NCI-H526 treated with DMSO at 0.1 percent for 48 hours (cell line): ENCODE measurements at places on chromosomes 1 and 21.
A peak's percentile ranks its signal among the peaks of the same experiment; 100 is the strongest.

- no peak for DNase-seq
Observed at GRCh38 chr1:228358039-228358763, 48.4 kb downstream of the TRIM11 start.

- no peak for DNase-seq
Observed at GRCh38 chr1:236844499-236845271, 49.6 kb downstream of the MTR start.

GRCh38 chr1:245880754-245881403 lies 626.2 kb downstream of the SMYD3 start:
- no peak for DNase-seq

DNA sequence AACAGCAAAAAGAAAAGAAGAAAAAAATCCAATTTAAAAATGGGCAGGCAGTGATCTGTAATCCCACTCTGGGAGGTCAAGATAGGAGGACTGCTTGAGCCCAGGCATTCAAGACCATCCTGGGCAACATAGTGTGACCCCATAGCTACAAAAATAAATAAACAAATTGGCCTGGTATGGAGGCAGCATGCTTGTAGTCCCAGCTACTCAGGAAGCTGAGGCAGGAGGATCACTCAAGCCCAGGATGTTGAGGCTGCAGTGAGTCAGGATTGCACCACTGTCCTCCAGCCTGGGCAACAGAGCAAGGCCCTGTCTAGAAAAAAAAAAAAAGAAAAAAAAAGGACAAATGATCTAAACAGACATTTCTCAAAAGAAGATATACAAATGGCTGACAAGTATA lies 99.6 kb downstream of the EIF4G3 start:
- no peak for DNase-seq

GRCh38 chr1:42348498-42348897 lies 13.5 kb upstream of the FOXJ3 start:
- DNase-seq, result no peak

- DNase-seq, result no peak
Observed at GRCh38 chr1:104699433-104699832, 949.7 kb downstream of the AMY1C start.

- DNase-seq, result no peak
Observed at GRCh38 chr1:150138044-150138443, 11.7 kb upstream of the PLEKHO1 start.

- no peak for DNase-seq
Observed at GRCh38 chr1:15786581-15786980, 20.9 kb downstream of the UQCRHL start.

DNA sequence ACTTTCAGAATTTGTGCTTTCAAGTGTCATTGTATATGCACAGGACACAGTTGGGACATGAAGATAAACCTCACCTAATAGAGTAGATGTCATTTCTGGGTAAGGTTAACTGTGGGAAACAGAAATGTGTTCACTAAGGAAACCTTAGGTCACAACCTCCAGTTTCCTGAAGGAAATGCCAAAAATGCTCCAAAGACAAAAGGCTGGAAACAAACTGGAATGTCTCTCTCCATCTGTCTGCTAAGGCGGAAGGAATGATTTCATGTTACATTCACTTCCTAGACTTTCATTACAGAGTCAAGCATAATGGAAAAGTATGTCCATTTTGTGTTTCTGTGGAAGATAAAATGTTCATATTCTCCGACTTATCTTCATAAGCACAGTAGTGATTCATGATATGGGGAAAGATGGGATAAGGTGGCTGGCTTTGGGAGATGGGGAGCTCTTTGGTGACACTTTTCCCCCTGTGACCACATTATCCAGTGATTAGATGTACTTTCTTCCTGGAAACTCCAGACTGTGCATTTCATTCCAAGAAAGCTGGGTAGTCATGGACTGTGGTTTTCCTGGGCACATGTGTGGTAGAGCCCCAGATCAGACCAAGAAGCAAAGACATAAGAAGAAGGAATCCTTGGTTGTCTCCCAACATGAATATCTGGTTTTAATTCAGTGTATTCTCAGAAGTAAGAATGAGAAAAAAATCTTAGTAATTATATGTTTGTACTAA lies 5.7 kb downstream of the S1PR1 start:
- DNase-seq, result no peak

- no peak for DNase-seq
Observed at GRCh38 chr21:17859661-17860060, 40.5 kb upstream of the C21orf91 start.

- DNase-seq, result no peak
Observed at GRCh38 chr1:222919478-222919865, 104.6 kb downstream of the DISP1 start.

DNA sequence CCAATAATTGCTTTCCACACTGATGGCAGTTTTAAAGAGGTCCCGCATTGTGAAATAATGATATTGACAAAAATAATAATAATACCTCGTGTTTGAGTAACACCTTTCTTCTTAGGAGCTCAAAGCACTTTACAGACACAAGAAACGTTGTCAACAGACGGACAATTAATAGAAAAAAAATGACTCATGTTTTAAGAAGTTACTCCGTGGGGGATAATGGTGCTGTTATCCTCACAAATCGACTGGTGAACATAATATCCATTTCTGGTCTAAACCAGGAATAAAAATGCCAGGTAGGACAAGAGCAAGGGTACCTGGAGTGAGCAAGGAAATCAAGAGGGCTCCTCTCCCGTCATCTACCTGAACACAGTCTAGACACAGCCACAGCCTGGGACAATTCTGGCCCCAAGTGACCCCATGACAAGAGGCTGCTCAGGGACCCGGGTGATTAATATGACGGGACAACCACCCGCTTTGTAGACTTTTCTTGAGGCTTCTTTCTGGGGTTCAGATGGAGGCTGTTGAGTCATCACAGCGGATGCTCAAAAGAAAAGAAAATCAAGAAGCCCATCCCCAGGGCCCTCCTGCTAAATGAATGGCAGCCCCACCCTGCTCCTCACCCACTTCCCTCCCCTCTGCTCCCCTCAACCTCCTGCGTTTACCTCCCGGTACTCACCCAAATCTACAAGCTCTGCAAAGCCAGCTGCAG lies 146.2 kb upstream of the IRF2BP2 start:
- DNase-seq, result no peak

DNA sequence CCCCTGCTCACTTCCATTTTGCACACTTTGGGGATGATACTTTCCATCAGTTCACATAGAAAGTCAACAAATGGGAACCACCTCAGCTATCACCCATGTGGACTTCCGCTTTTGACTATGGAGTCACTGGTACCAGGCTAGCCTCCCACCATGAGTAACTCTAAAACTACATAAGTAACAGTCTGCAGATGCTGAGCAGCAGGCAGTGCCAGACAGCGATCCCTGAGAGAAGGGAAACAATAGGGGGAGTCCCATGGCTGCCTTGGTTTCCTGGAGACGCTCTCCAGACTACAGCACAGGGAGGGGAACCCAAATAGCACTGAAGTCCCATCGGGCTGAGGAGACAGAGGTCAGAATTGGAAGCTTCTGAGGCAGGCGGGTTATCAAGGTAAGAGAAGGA lies 2.8 kb upstream of the TFF2 start:
- no peak for DNase-seq

- no peak for DNase-seq
Observed at GRCh38 chr21:41973861-41974751, 20.3 kb upstream of the C2CD2 start.

DNA sequence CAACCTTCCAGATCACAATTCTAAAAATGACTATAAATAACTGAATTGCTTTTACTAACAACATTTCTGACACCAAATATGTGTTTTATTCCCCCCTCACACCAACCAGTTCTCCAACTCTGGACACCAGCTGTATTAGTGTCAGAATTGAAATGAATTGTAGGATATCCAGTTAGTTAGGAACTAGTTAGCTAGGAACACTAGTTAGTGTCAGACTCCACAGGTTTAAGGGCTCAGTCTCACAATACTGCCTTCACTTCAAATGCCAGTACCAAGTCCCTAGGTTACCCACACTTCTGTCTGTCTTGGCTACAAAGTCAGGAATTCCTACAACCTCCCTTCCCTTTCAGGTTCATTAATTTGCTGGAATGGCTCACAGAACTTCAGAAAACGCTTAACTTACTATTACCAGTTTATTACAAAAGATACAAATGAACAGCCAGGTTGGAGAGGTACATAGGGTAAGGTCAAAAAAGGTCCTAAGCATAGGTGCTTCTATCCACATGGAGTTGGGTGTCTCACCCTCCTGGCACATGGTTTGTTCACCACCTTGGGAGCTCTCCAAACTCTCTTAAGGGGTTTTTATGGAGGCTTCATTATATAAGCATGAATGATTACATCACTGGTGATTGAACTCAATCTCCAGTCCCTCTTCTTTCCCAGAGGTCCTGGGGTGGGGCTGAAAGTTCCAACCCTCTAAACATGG lies 4.2 kb downstream of the STXBP3 start:
- DNase-seq, result no peak

GRCh38 chr1:156969496-156969895 lies 49.1 kb downstream of the LRRC71 start:
- no peak for DNase-seq

DNA sequence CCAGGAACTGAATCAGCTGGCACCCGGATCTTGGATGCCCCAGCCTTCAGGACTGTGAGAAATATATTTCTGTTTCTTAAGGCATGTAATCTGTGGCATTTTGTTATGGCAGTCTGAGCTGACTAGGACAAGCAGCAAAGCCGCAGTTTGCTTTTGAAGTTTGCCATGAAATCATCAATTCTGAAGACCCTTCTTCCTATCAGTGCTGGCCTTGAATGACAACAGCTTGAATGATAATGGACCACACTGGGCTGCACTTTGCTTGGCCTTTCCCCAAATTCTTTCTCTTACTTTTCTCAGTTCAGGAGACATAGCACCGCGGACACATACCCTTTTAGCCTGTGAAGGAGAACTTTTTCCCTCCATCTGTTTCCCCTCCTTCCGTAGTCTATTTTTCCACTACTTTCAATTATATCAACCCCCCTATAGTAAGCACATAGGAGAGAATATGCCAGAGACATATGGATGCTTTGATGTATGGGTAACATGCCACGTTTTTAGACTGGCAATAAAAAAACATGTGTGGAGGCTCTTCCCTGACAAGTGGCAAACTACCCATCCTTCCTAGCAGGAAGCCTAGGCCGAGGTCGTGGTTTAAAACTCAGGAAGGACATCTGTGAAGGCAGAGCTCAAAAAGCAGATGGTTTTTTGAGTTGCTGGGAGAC lies 42.9 kb downstream of the HLX start:
- DNase-seq, result no peak

- no peak for DNase-seq
Observed at GRCh38 chr1:58597076-58597475, 20.0 kb upstream of the TACSTD2 start.

- DNase-seq, result no peak
Observed at GRCh38 chr1:20632386-20632785, 872 bp upstream of the PINK1 start.

DNA sequence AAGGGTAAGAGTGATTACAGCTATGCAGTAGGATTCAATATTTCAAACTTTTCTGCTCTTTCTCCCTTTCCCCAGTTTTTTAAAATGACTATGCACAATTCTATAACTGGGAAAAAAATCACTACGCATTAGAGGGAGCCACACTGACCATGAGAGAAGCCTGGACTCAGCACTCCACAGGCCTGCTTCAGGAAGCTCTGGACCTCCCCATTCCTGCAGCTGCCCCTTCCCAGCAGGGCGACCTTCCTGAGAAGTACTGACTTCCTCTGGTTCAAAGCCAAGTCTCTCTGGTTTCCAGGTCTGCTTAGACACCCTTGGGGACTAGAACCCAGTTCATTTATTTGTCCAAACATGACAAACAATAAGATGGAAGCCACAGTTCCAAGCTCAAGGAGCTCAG lies 42.0 kb upstream of the CLSTN1 start:
- DNase-seq, result no peak

GRCh38 chr1:37167479-37167878 lies 133.2 kb upstream of the GRIK3 start:
- DNase-seq, result peak; percentile 81

DNA sequence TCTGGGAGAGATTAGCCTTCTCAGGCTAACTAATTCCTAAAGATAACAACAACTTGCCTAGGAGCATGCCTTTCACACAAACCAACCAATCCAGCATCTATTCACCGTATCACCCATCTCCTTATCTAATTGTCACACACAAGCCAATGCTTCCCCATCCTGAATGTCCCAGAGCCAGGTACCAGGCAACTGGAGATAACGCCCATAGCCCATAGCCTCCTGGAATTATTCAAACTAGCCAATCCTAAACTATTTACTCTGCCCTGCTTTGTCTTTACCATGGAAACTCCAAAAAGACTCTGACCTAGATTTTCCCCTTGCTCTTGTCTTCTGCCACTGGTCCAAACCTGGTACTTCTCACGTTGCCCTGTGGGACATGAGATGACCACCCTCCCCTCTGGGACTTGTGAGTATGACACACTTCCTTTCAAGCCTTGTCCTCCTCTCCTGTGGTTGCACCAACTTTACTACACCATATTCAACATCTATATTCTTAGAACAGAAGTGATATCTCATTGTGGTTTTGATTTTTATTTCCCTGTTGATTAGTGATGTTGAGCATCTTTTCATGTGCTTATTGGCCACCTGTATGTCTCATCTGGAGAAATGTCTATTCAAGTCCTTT lies 8.8 kb upstream of the ATG4C start:
- no peak for DNase-seq

DNA sequence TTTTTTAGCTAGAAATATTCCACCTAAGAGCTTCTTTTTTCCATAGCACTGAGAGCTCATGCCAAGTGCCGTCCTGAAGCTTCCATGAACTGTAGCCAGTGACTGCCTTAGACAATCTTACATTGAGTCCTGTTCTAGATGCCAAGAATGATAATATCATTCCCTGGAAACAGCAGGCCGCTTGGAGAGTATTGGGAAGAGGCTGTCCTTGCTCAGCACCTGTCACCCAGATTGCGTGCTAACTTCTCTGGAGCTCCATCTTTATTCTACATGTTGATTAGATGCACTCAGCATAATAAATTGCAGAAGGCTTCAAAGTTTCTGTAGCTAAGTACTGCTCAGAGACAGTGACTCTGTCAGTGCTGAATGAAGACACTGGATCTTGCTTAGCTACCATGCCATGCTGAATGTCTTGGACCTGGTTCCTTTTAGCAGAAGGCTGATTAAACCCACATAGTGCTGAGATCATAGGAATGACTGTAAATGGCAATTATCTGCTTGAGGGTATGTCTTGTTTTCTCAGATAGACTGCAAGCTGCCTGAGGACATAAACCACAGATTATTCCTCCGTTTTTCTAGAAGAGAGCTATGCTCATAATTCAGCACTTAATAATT lies 83.1 kb upstream of the IRF2BP2 start:
- no peak for DNase-seq

GRCh38 chr1:227372726-227373130 lies 54.4 kb upstream of the CDC42BPA start:
- no peak for DNase-seq

GRCh38 chr1:156241311-156241811 lies 623 bp upstream of the BGLAP start:
- no peak for DNase-seq

GRCh38 chr1:15965228-15965767 lies 10.6 kb downstream of the ZBTB17 start:
- no peak for DNase-seq
